ENCODE measurements at places on chromosomes 3 and 15. TPM values are rescaled to one million over a fixed set of nuclear protein-coding genes. Genes with fewer than 3 reads are reported as not detected.

SLC25A26 gene
- 48.4 TPM for total RNA-seq

FHIT gene
- 18.2 TPM for total RNA-seq

CTDSPL gene
- total RNA-seq = 53.8 TPM

IMPG2 gene
- total RNA-seq = 0.20 TPM

CBLB gene
- 60.3 TPM for total RNA-seq

UACA gene
- 32.9 TPM for total RNA-seq

All from left ventricle myocardium superior (tissue), 1 donor.